MCF 10A (cell line): ENCODE measurements at places on chromosomes 6 and 20. TPM values are rescaled to one million over a fixed set of nuclear protein-coding genes. Genes with fewer than 3 reads are reported as not detected.

- no peak for DNase-seq
These were observed 43.7 kb downstream of the SCGN start for GRCh38 chr6:25695671-25696070.

The NNAT gene
- total RNA-seq: not detected in 2 replicates

- DNase-seq: no peak
These were observed 54.1 kb upstream of the HBS1L start for GRCh38 chr6:135108692-135109091.

DNA sequence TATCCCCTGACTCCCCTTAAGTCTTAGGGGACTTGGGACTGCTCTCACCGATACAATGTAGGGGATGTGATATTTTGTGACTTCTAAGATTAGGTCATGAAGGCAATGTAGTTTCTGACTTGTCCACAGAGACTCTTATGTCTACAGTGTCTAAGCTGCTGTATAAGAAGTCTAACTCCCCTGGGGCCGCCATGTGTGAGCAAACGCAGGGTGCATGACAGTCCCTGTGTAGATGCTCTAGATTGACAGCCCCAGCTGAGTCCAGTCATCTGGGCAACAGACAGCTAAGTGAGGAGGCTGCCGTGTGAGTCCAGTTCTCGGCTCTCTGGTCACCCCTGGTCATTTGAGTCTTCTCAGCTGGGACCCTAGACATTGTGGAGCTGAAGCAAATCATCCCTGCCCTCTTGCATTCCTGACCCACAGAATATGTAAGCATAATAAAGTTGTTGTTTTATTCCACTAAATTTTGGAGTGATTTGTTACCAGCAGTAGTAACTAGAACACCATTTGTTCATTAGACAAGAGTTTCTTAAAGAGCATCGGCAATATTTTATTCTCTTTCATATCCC lies 743.3 kb upstream of the CHD6 start:
- no peak for DNase-seq
